Activated naive CD8-positive, alpha-beta T cell treated with anti-CD3 and anti-CD28 coated beads, Interleukin-2, amount 50 U/mL, for 16 hours (primary cell): ENCODE measurements at places on chromosomes 12 and 14.

DNA sequence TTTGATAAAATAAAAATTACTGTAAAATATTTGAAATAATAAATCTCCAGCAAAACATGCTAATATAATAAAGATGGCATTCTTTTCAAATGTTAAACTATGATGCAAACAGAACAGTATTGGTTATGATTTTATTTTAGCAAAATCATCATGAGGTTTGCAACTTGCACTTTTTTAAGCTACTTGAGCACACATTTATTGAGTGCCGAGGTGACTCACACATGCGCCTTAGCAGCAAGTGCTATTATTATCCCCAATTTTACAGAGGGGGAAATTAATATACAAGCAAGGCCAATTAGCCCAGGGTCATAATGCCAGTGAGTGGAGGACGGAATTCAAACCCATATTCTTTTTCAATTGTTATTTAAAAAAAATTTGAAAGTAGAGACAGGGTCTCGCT lies 7.3 kb downstream of the DYRK4 start:
- DNase-seq = no peak

GRCh38 chr12:110289044-110289710 lies 8.1 kb downstream of the ATP2A2 start:
- no peak for DNase-seq

DNA sequence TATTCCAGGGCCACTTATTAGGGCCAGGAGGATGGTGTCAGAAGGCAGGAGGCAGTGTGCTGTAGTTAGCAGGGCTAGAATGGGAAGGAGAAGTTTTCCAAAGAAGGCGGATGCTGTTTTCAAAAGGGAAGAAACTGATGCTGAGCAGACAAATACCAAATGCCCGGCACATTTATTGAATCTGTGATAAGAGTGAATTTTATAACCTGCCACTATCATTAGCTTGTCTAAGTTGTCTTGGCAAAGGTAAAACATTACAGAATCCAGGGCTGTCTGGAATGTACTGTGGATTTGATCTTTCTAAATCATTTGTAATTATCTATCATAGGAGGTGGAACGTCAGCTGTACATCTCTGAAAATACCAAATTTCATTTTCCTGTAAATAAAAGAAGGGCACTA lies 40.8 kb downstream of the NDUFA12 start:
- no peak for DNase-seq

- no peak for DNase-seq
These were observed 76.6 kb upstream of the NAV3 start for GRCh38 chr12:77754086-77754485.

- DNase-seq = no peak
These were observed 4.2 kb upstream of the BAZ2A start for GRCh38 chr12:56634242-56634836.

- DNase-seq = no peak
These were observed 6.5 kb downstream of the TTC7B start for GRCh38 chr14:90809530-90810312.

- no peak for DNase-seq
These were observed 209.9 kb upstream of the NOS1 start for GRCh38 chr12:117571321-117571720.

DNA sequence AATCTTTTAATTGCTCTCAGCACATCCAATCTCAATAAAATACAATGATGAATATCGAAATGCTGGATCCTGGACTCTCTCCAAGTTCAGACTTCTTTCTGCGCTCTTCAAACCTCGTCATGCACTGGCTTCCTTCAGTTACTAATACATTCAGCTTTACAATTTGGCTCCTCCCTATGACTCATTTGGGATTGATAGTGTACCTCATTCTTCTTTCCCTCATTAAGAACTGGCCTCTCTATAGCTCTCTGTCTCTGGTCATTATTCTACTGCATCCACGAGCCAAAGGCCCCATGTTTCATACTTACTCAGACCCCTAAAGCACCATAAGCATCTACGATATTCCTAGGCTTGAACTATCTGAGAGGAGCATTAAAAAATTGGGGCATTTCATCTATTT lies 4.9 kb downstream of the TSPAN8 start:
- no peak for DNase-seq

DNA sequence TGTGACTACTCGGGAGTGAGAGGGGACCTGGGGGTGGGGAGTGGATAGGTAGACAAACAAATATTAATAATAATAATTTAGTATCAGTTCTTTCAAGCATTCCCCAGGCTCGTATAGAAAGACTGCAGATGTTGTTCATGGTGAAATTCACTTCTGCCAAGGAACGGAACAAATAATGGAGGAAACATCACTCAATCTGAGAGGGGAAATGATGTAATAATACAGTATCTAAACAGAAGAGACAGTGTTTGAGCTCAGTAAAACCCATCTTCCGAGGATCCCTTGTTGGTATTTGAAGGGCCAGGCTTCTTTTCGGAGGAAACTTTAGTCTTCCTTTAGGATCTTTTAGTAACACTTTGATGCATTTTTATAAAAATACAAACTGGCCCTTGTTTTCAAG lies 114.2 kb downstream of the KCNK10 start:
- DNase-seq = no peak
